ENCODE measurements at places on chromosomes 13 and 19.

DNA sequence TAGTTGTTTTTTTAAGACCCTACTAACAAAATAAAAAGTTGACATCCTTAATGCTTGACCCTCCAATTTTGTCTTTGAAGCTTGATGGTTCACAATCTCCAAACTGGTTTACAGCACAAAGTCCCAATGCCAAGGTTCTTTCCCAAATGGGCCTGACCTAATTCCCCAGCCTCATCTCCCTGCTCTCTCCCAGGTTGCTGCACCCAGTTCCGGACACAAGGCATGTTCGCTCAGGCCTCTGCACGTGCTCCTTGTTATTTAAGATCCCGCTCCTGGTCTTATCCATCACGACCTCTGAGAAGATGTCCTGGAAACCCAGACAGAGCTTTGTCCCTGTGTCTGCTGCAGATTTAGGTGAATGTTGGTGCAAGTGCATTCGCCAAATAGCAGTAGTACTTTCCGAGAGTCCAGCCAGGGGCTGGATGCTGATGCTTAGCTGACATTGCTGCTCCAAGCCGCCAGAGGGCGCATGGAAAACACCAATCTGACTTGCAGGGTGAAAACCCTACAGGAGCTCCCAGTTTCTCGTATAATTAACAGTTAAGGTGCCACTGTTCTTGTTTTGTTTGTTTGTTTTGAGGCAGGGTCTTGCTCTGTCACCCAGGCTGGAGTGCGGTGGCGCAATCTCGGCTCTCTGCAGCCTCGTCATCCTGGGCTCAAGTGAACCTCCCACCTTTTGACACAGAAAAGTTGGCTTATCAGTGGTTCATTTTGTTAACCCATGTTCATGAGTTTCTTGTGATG lies 18.5 kb downstream of the LYPD3 start:
- no peak for DNase-seq

DNA sequence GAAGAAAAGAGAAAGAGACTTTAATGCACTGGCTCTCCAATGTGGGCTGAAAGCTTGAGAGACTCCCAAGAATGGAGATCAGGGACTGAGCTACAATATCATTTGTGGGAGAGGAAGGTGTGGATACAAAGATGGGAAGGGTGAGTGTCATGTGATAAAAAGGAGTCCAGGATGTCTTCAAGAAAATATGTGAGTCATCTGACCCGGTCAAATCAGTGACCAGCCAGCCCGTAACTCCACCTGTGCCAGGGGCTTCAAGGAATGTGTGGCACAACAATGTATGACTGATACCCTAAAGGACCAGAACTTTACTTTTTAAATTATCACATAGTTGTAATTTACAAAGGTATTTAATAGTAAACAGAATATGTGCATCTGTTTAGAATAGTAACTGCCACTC lies 97.2 kb downstream of the DOCK9 start:
- DNase-seq, result no peak

DNA sequence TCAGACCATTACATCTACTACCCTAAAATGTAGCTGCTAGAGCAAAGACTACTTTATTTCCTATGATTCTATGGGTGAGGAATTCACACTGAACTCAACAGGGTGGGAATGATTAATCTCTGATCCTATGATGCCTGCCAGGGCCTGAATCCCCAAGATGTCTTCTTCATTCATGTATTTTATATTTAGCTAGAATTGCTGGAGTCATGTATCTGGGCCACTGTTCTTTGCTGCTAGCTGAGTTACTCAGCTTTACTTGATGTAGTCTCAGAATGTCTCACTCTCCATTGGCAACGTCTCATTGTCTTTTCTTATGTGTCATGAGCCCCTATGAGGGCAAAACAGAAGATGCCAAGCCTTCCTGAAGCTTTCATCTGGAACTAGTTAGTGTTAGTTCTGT lies 21.1 kb downstream of the ZNF582 start:
- DNase-seq, result no peak

DNA sequence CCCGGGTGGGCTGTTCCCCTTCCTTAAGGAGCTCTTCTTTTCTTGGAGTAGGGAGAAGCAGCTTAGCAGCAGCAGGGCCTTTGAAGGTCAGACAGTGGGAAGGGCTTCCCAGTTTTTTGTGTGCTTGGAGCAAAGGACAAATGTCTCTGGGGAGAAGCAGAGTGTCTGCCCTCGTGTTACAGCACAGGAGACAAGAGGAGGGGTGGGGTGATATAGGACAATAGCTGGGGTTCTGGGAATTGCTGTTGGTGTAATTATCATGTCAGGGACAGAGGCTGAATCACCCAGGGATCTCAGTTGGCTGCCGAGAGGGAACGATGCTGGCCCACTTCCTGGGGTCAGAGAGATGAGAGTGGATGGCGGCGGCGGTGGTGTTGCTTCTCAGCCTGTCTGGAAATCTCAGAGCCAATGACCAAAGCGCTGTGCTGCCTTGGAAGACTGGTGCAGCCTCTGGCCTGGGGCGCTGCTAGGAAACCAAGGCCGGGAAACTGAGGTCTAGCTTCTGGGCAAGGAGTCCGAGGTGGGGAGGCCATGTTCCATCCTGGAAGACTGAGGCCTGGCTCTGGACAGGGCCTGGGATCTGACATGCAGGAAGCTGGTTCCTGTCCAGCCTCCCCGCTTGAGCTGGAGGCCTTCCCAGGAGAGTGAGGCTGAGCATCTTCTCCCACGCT lies 1.2 kb downstream of the INAFM1 start:
- DNase-seq, result no peak

- no peak for DNase-seq
Observed at GRCh38 chr13:79227418-79227817, 178.6 kb downstream of the RBM26 start.

- DNase-seq, result peak; percentile 91
Observed at GRCh38 chr13:78841358-78841963, 182.5 kb upstream of the OBI1 start.

GRCh38 chr19:45139286-45140143 lies 21.3 kb downstream of the NKPD1 start:
- no peak for DNase-seq

DNA sequence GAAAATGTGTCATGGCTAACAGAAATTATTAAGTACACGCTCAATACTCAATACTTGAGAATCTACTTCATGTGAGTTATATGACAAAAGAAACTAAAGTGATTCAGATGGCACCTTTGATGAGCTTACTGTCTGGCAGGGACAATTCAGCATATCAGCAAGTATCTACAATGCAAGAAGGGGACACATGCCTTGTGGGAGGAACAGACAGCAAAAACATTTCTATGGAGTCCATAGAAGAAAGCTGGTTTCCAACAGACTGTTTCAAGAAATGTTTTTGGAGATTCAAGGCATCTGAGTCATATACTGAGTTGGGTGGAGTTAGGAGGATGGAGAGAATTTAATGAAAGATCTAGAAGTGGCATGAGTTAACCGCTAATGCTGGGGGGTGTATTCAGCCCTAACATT lies 54.7 kb downstream of the MBNL2 start:
- DNase-seq, result no peak

- DNase-seq, result no peak
Observed at GRCh38 chr19:54422136-54422535, 6.9 kb downstream of the TTYH1 start.

DNA sequence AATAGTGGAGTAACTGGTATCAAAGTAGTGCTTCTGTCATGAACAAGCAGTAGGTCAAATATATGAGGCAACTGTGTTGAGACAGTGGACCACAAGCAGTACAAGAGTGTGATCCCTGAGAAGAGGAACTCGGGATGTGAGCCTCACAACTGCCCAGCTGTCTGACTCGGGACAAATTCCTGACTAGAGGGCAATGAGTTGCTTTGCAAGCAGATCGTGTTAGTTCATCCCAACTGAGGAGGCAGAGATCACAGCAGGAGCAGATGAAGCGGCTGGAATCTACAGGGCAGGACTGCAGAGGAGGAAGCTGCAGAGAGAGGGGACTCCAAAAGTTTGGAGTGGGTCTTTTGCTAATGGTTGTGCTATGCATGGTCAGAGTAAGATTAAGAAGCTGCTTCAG lies 741.1 kb downstream of the DIAPH3 start:
- DNase-seq, result no peak

GRCh38 chr19:43552616-43553015 lies 19.6 kb downstream of the ZNF575 start:
- no peak for DNase-seq

- no peak for DNase-seq
Observed at GRCh38 chr13:111844222-111844671, 222.7 kb upstream of the SOX1 start.

- no peak for DNase-seq
Observed at GRCh38 chr13:20401531-20401930, 124.1 kb downstream of the CRYL1 start.

DNA sequence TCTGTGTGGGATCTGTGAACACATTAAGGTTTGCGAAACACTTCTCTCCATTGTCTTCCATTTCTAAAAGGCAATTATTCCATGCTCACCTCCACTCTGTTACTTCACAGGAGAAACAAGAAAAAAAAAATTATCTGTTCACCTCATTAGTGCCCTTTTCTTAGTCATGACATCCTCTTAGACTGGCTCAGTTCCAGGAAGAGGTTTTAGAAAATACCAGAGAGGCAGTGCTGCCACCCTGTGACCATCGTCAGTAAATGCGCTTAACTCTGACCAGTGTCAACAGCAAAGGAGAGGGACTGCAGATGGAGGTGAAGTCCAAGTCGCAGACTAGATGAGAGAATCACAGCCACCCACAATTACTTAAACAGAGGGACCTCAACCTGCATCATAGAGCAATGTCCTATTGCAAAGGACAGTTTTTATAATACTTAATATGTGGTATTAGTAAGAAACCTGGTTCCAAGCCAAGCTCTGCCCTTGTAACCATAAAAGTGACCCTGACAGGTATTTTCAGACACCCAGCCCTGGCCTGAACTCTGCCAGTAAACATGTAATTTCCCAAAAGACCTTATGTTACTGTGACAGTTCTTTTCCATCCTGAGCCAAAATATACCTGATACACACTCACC lies 19.4 kb downstream of the CEACAM21 start:
- peak; percentile 12 for DNase-seq

- DNase-seq, result no peak
Observed at GRCh38 chr19:9953802-9954542, 17.7 kb upstream of the OLFM2 start.

DNA sequence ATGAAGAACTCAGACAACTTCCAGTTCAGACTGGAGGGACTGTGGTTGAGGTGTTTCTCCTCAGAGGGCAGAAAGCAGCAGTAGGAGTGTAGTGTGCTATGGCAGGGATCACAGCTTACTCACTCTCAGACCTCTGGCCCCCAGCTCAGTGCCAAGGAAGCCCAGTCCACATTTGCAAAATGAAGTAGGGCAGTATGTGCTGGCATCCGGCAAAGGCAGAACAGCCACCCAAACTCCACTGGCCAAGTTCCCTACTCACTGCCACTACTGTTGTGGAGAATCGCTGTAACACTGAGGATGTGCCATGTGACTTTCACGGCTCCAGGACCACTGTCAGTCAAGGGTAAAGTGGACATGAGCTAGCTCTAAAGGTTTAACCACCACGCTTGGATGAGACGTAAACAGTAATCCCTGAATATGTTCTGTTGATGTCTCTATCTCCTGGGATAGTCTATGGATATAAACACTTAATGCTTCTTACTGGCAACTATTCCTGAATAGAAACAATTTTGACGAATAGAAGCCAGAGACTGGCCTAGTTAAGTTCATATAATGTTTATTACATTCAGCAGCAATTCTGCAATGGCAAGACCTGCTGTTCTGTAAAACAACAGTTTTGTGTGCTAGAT lies 67.0 kb upstream of the SLC15A1 start:
- no peak for DNase-seq

GRCh38 chr19:573519-573825 lies 1.1 kb downstream of the BSG start:
- no peak for DNase-seq

GRCh38 chr19:4474514-4475022 lies 2.5 kb downstream of the HDGFL2 start:
- no peak for DNase-seq

DNA sequence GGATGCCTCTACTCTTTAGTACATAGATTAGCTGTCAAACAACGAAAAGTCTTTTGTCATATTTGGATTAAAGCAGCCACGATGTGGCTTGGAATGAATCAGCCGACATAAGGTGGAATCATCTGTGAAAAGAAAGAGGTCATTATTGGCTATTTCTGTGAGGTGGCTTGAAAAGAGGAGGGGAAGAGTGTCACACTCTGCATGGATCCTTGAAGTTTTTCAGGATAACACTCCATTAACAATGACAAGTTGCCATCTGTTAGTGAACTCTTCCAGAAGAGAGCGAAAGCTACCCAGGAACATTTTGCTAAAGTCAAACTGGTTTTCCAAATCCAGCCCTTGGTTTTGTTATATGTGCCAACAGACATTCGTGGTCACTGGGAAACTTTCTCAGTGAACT lies 1604.8 kb downstream of the OLFM4 start:
- DNase-seq, result no peak

DNA sequence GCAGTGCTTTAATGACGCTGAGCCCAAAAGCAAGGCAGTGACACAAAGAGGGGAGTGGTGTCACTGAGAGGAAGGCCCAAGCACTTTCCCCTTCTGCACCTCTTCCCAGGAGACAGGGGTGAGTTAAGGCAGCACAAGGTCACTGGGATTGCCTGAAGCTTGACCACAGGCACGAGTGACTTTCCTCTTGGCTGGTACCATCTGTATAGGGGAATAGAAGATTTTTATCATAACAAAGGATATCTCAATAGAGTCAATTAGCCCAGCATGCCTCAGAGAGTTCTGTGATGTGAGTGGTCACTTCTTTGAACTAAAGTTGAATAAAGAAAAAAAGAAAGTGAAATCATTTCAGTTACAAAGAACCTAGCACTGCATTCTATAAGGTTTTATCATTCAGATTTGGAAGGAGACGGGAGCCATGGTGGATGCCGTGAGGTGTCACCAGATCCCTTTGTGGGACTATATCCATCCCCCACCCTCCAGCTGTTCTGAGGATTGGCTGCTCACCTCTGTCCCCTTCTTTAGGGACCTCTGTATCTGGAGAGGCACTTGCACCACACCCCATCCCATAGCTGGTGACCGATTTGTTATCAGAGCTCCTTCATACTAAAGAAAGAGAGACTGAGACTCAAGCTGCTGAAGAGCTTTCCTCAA lies 291.2 kb downstream of the DCT start:
- no peak for DNase-seq

GRCh38 chr19:33809960-33810359 lies 13.3 kb downstream of the KCTD15 start:
- DNase-seq, result no peak

All from NCI-H1417 treated with DMSO at 0.1 percent for 48 hours (cell line).